ENCODE measurements at places on chromosomes 2 and 18.

DNA sequence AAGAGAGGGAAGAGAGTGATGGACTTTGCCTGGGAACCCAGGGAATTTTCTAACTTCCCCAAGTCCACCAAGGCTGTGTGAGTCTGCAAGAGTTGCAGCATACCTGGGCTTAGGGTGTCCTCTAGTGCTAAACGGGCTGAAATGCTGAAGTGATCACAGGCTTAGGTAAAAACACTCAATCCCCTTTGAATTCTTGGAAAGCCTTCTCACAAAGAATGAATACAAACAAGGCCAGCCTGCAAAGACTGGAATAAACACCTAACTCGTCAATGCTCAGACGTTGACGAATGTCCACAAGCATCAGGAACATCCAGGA, 30.0 kb upstream of the BMP10 start:
- DNase-seq, result peak; percentile 13

DNA sequence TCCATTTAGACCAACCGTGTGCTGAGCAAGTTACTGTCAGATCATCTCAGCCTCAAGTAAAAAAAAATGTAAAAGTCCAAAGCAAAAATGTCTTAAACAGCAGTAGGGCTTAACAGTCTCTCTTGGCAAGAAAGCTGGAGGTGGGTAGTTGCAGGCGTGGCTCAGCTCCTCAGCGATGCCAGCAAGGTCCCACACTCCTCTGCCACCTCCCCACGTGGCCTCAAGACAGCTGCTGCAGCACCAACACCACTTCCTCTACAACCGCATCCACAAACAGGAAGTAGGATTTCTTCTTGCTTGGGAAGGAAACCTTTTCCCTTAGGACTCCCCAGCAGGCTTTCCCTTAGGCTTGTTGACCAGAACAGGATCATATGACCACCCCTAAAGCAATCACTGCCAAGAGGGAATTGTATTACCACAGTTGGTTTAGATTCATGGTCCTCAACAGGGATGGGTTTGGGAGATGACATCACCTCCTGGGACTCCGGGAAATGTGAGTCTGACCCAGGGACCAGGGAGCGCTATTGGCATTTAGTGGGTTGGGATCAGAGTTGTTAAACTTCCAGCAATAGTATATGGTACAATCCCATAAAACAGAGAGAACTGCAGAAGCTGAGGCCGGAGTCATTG, 97.1 kb downstream of the MAPK4 start:
- peak; percentile 3 for DNase-seq

GRCh38 chr2:239086325-239087020, 238.6 kb downstream of the TWIST2 start:
- DNase-seq, result no peak

- DNase-seq, result peak; percentile 40
Observed at GRCh38 chr18:6521803-6522418, 107.2 kb upstream of the L3MBTL4 start.

- peak; percentile 61 for DNase-seq
Observed at GRCh38 chr2:96202152-96202854, 6.3 kb downstream of the STARD7 start.

- no peak for DNase-seq
Observed at GRCh38 chr2:24400207-24400907, 40.0 kb upstream of the ITSN2 start.

GRCh38 chr2:181348107-181348837, 108.9 kb upstream of the ITGA4 start:
- DNase-seq, result no peak

DNA sequence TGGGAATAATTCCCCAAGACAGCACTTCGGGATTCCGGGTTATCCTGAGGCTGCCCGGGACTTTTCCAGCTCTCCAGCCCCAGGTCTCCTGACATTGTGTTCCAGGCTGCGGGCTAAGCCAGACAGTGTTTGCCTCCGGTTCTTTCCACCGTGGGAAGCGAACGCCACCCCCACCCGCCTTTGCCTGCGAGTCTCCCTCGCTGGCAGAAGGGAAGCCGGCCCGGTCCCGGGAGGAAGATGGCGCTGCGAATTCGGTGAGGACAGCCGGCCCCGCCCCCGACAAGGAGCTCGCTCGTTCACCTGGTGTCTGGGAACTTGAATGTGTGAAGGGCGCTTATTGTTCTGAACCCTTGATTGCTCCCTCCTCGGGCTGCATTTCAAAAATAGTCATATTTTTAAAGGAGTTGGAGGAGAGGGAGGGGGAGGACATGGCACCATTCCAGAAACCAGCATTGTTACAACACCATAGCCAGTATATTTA, 2.9 kb downstream of the LRATD1 start:
- peak; percentile 54 for DNase-seq

- peak; percentile 79 for DNase-seq
Observed at GRCh38 chr2:45173513-45173912, 164.3 kb upstream of the SIX2 start.

DNA sequence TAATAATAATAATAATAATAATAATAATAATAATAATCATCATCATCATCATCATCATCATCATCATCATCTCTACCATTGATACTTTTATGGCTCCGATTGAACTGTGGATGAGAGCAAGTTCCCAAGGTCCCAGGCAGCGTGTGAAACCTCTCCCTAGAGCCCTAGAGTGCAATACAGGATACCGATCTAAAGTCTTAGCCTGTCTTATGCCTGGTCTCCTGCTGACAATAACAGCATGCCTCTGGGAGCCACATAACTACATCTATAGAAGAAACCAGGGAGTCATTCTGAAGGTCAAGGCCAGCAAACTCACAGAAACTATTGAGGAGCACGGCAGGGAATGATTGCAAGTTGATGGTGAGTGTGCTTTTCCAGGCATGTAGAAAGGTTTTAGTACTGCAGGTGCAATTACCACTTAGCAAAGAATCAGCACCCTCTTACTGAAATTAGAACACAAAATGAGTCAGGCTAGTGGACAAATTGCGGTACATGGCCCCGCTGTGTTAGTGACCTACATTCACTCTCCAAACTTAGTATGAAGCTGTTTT, 457.2 kb upstream of the CDH20 start:
- DNase-seq, result no peak

DNA sequence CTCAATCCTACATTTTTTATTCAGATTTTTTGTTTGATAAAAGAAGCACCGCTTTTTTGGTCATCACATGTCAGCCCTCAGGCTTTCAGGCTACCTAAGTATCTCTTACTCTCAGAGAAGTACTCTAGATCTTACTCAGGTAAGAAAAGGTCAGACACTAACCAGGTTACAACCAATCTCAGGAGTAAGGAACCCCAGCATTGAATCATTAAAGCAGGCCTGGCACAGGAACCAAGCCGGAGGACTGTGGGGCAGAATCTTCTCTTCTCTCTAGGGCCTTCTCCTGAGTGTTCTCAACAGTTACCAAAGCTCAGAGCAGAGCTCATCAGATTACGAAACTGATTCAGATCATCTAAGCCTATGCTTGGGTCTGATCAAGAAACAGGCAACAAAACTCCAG, 28.2 kb downstream of the RBMS1 start:
- DNase-seq, result no peak

GRCh38 chr2:30436859-30437435, 10.1 kb upstream of the LCLAT1 start:
- DNase-seq, result no peak

DNA sequence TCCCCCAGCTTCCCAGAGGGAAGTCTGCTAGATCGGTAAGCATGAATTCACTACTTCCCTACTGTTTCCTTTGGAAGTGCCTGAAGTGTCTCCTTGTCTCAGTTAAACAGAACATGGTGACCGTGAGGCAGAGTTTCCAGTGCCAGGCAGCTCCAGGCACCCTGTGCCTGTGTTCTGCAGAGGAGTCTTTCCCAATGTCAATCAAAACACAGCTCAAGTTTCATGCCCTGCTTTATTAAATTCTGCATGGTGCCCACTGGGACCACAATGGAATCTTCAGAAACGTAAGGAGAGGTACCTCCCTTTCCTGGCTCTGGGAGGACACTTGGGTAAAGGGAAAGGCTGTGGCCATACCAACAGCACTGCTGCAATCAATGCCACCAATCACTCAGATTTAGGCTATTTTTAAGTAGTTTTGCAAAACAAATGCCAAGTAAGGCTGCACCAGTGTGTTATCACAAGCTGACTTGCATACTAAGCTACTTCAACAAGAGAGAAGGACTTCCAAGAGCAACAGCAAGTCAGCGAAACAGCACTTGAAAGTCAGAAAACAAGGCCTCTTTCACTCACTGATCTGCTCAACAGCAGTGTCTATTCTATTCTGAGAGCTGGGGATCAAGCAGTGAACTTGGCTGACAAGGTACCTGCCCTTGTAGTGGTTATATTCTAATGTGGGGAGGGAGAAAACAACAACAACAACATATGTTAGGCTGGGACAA, 14.9 kb downstream of the LPIN2 start:
- DNase-seq, result no peak

- DNase-seq, result peak; percentile 63
Observed at GRCh38 chr2:215878476-215879063, 134.8 kb downstream of the MREG start.

GRCh38 chr2:152395572-152395971, 60.6 kb downstream of the FMNL2 start:
- DNase-seq, result no peak

DNA sequence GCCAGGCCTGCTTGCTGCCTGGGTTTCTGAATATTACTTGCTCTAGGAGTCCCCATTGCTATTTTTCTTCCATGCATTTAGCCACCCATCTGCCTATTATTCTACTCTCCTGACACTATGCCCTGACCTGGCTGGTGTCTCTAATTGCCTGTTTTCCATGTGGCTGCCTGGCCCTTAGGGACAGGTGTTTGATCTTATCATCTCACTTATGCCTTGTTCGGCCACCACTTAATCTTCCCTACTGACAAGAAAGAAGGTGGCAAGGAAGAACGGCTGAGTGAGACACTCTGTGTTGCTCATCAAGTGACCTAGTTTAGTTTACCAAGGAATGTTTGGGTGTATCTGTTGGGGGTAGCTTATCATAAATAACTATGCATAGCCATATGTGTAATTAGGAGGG, 50.4 kb upstream of the RAPH1 start:
- DNase-seq, result no peak

DNA sequence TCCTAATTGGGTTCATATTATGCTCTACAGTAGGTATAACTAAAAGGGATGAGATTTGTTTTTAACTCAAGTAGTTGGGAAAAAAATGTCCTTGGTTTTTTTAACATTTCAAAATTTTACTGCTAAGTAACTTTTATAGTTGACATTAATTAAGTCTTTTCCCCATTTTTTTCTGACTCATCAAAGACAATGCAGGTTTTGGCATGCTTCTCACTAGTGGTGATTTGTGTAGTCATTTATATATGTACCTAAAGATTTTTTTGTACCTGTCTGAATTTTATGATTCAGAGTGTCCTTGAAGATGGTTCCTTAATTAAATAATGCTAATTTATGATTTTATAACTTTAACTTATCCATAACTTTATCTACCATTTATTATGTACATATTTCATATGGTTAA, 882.3 kb upstream of the TMEFF2 start:
- no peak for DNase-seq

DNA sequence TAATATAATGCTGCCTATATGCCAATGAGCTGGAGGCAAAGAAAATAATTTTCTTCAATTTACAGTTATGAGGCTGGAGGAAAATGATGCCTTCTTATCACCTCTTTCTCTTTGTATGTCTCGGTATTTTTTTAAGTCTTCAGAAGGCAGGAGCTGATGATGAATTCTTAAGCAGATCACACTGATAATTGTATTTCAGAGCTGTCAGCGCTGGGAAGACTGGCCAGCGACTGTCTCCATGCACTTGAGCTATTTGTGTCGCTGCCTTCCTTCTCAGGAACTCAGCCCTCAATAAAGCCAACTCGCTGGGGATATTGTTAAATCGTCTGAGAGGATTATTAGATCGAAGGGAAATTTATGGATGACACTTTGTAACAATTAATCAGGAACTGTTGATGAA, 40.3 kb downstream of the PTGR3 start:
- no peak for DNase-seq

DNA sequence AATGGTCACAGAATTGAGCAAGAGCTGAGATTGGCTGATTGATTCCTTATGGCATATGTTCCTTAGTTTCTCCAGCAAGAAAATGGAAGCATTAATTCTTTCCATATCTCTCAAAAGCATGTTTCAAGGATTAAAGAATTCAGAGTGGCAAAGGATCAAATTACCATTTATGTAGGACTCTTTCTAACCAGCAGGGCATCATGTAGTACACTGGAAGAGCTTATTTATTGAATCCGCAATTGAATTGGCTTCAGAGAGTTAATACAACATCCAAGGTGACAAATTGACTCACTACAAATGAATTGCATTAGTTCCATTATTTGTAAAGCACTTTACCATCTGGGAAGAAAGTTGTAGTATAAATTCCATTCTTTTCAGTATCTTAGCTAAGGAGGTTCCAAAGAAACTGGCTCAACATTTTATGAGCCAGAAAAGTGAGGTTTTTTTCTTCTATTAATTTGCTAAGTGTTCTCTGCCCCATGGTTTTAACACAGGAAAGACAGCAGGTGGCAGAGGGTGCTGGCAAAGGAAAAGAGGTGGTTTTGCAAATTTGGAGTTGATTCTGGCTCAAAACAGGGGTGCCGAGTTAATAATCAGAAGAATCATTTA, 409.9 kb downstream of the MTX2 start:
- DNase-seq, result no peak

DNA sequence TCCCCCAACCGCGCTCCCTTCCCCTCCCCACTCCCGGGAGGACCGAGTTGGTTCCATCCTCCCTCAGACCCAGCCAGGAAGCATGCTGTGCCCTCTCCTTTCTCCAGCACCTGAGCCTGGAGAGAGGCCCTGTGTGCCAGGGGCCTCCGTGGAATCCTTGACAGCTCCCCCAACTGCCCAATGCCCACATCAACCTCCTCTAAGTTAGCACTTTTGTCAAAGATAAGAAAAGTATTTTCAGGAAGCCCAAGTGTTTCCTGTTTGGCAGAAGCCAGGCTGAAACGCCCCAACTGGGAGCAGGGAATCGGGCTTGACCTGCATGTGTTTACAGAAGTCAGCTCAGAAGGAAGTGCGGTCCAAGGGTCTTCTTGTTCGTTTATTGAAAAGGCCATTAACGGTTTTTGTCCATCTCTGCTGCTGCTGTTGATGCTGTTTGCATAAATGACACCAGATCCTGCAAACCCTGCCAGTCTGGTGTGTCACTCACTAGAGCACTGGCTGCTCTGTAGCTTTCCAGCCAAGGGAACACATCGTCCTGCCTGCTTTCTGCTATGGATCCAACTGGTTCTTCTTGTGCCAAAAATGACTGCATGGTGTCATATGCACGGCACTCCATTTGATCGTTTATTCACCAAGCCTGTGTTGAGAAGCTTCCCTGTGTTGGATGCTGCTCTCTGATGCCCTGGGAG, 35.4 kb upstream of the COL6A3 start:
- DNase-seq, result no peak

DNA sequence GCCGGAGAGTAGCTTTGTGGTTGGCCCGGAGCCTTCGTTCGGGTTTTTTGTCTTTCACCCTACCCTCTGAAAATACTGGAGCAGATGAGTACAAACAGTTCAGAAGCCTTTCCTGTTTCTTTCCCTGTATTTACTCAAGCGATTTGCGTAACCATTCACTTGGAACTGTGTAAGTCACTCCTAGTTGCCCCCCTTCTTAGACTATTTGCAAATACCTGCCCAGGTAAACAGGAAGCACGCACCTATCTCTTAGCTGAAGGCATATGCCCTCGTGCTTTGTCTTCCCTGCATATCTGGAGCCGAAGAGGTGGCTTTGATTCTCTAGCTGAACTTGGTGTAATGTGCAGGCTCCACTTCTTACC, 1.4 kb downstream of the KCNS3 start:
- no peak for DNase-seq

Data from fibroblast of skin of scalp (primary cell).